ENCODE measurements at places on chromosomes 4 and X.
A peak's percentile ranks its signal among the peaks of the same experiment; 100 is the strongest.

DNA sequence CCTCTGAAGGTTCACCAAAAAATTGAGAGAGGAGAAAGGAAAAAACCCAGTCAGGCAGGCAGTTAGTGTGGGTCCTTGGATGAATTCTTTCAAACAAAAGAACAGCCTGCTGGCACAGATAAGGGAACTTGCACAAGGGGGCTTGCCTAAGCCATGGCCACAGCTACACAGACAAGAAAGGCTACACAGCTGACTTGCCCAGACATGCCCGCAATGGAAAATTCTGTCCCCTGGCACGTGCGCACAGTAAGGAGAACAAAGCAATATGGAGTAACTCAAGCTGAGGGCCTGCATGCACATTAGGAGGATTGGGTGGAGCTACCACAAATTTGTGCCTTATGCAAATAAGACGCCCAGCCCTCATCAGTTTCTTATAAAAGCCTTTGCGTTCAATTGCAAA lies 512.5 kb upstream of the HTR2C start:
- DNase-seq, result no peak
- H3K27ac ChIP-seq, result no peak overlapping the region
- H3K4me1 ChIP-seq, result no peaks in the 10 kb centered on the region
- H3K36me3 ChIP-seq, result no peaks in the 10 kb centered on the region
- no peaks in the 10 kb centered on the region for H3K27me3 ChIP-seq

DNA sequence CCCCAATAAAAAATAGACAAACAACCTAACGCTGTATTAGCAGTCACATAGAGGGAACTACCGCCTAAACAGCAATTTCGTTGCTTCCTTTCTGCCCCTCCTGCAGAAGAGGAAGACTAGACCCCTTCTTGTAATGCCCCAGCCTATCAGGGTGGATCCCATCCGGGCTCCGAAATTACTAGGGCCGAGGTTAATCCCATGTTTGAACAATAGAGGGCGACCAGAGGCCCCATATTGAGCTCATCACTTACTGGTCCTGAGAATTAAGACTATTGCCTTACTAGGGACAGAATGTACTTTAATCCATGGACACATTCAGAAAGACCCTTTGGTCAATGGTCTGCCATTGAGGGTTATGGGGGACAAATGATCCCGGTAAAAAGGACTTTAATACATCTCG lies 11.8 kb upstream of the ZNF630 start:
- DNase-seq, result no peak
- H3K36me3 ChIP-seq, result no peaks in the 10 kb centered on the region

- H3K36me3 ChIP-seq, result no peaks in the 10 kb centered on the region
- no peak overlapping the region for H3K4me3 ChIP-seq
- no peak overlapping the region for H3K27ac ChIP-seq
- H3K27me3 ChIP-seq, result no peaks in the 10 kb centered on the region
Measured at GRCh38 chrX:7950865-7951264, 23.7 kb upstream of the PNPLA4 start.

- H3K4me1 ChIP-seq, result no peaks in the 10 kb centered on the region
- DNase-seq, result no peak
- H3K27ac ChIP-seq, result no peak overlapping the region
- no peak overlapping the region for H3K4me3 ChIP-seq
- H3K36me3 ChIP-seq, result no peaks in the 10 kb centered on the region
Measured at GRCh38 chr4:126405369-126405982, 1090.7 kb downstream of the FAT4 start.

DNA sequence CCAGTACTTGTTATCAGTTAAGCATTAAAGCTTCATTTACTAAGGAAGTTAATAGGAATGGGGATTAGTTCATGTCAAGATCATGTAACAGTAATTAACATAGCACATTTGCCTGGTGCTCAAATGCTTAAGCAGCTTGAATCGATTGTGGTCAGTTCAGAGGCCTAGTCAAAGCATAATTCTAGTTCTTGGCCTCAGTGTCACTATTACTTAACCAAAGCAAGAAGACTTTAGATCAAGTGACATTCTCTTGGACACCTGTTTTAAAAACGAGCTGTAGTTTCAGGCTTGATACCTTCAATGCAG lies 115.2 kb upstream of the BMPR1B start:
- DNase-seq, result no peak
- H3K4me1 ChIP-seq, result no peaks in the 10 kb centered on the region
- no peaks in the 10 kb centered on the region for H3K27me3 ChIP-seq
- H3K36me3 ChIP-seq, result no peaks in the 10 kb centered on the region

- no peaks in the 10 kb centered on the region for H3K27me3 ChIP-seq
- no peak for DNase-seq
- H3K27ac ChIP-seq, result no peak overlapping the region
- H3K4me1 ChIP-seq, result peaks cover 54% of the 10 kb centered on the region
Measured at GRCh38 chrX:41708486-41708885, 15.5 kb upstream of the GPR82 start.

DNA sequence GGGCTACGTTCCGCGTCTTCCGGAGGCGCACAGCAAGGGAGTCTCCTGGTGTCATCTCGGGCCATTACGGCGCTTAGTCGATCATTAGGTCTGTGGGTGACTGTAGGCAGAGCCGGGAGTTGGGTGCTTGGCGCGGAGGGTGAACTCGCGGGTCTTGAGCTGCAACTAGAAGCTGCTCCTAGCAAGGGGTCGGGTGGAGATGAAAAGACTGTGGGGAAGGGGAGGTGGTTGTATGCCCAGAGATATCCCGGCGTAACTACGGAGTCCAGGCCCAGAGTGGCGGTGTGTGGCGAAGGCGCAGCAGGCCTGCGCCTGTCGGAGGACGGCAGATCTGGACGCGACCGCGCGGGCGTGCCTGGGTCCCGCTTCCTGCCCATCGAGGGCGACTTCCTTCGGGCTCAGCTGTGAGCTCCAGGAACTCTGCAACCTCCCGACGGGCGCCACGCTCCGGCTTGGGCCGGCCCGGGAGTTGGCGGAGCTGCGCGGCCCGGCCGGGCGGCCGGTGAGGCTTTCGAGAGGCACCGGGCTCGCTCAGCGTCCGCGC lies 2.7 kb upstream of the NKX3-2 start:
- H3K27ac ChIP-seq, result peak overlapping the region; percentile 24
- no peaks in the 10 kb centered on the region for H3K36me3 ChIP-seq
- peaks cover 61% of the 10 kb centered on the region for H3K4me1 ChIP-seq
- DNase-seq, result peak; percentile 83
- H3K4me3 ChIP-seq, result peak overlapping the region; percentile 42
- H3K27me3 ChIP-seq, result peaks cover 91% of the 10 kb centered on the region

DNA sequence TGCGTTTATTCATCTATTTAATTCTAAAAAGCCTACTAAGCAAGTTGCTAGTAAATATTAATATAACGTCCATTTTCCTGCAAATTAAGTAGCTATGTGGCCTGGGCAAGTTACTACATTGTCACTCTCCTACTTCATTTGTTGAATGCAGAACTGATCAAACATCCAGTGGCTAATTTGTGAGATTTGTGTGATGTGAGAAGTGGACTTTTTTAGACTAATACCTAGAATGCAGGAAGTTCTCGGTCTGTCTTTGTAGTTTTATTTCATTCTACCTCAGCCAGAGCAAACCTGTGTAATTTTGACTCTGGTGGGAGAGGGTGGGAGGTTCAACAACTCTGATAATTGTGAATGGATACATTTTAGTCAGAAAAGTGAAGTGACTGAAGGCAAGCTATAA lies 840 bp downstream of the GUF1 start:
- peak overlapping the region; percentile 93 for H3K27ac ChIP-seq
- H3K36me3 ChIP-seq, result peaks cover 29% of the 10 kb centered on the region
- H3K27me3 ChIP-seq, result no peaks in the 10 kb centered on the region
- peaks cover 24% of the 10 kb centered on the region for H3K4me1 ChIP-seq
- H3K4me3 ChIP-seq, result peak overlapping the region; percentile 75
- DNase-seq, result no peak

DNA sequence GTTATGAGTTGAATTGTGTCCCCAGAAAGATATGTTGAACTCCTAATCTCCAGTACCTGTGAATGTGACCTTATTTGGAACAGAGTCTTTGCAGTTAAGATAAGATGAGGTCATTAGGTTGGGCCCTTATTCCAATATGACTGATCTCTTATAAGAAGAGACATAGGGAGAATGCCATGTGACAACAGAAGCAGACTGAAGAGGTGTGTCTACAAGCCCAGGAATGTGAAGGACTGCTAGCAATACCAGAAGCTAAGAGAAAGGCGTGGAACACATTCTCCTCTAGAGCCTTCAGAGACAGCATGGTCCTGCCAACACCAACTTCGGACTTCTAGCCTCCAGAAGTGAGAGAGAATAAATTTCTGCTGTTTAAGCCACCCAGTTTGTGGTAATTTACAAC lies 22.5 kb upstream of the USP27X start:
- DNase-seq, result no peak
- H3K27me3 ChIP-seq, result no peaks in the 10 kb centered on the region
- H3K36me3 ChIP-seq, result no peaks in the 10 kb centered on the region
- H3K27ac ChIP-seq, result no peak overlapping the region
- H3K4me3 ChIP-seq, result no peak overlapping the region

GRCh38 chrX:154317391-154317995 lies 21.9 kb downstream of the TKTL1 start:
- H3K4me3 ChIP-seq, result no peak overlapping the region
- no peaks in the 10 kb centered on the region for H3K36me3 ChIP-seq
- no peak overlapping the region for H3K27ac ChIP-seq
- no peaks in the 10 kb centered on the region for H3K27me3 ChIP-seq
- DNase-seq, result peak; percentile 71
- no peaks in the 10 kb centered on the region for H3K4me1 ChIP-seq

GRCh38 chrX:150164971-150165600 lies 198.0 kb upstream of the MAMLD1 start:
- no peaks in the 10 kb centered on the region for H3K36me3 ChIP-seq
- H3K27me3 ChIP-seq, result no peaks in the 10 kb centered on the region
- H3K27ac ChIP-seq, result no peak overlapping the region
- no peak for DNase-seq

- DNase-seq, result peak; percentile 91
- H3K4me3 ChIP-seq, result no peak overlapping the region
- no peak overlapping the region for H3K27ac ChIP-seq
Measured at GRCh38 chrX:56802921-56803849, 74.1 kb downstream of the NBDY start.

- no peak overlapping the region for H3K27ac ChIP-seq
- H3K36me3 ChIP-seq, result no peaks in the 10 kb centered on the region
- H3K4me1 ChIP-seq, result no peaks in the 10 kb centered on the region
- H3K27me3 ChIP-seq, result no peaks in the 10 kb centered on the region
Measured at GRCh38 chrX:153769158-153769864, 5.3 kb downstream of the PLXNB3 start.

DNA sequence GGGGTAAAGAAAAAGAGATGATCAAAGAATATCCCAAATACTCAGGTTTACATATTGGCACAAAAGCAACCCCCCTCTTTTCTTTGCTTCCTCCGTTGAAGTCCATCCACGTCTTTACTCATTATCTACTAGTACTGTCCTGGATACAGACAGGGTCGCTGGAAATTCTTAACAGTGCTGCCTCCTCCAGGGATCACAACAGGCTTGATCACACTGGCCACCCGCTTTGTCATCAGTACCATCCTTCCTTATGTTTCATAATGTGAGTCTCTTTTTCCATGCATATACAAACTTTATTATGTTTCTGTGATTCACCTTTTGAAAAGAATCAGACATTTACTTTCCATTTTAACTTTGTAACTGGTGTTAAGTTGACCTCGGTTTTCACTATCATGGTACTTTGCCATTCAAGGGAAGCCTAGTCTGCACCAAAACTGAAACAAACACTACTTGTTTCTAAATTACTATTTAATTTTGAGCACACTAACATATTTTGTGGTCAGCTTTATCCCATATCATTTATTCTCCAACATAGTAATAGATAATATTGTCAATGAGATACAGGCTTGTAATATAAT lies 387.5 kb upstream of the PPP1R2C start:
- no peaks in the 10 kb centered on the region for H3K36me3 ChIP-seq
- H3K4me3 ChIP-seq, result no peak overlapping the region
- no peaks in the 10 kb centered on the region for H3K27me3 ChIP-seq
- no peak overlapping the region for H3K27ac ChIP-seq

GRCh38 chr4:138405466-138405891 lies 163.3 kb upstream of the SLC7A11 start:
- no peak overlapping the region for H3K4me3 ChIP-seq
- no peaks in the 10 kb centered on the region for H3K36me3 ChIP-seq
- H3K27ac ChIP-seq, result peak overlapping the region; percentile 46
- no peak for DNase-seq
- H3K27me3 ChIP-seq, result no peaks in the 10 kb centered on the region
- peaks cover 12% of the 10 kb centered on the region for H3K4me1 ChIP-seq

GRCh38 chrX:135931644-135932487 lies 38.4 kb downstream of the SAGE1 start:
- DNase-seq, result no peak
- no peak overlapping the region for H3K27ac ChIP-seq
- no peak overlapping the region for H3K4me3 ChIP-seq
- H3K4me1 ChIP-seq, result no peaks in the 10 kb centered on the region
- H3K27me3 ChIP-seq, result no peaks in the 10 kb centered on the region
- no peaks in the 10 kb centered on the region for H3K36me3 ChIP-seq
